ENCODE measurements at places on chromosomes 2 and 18. TPM values are rescaled to one million over a fixed set of nuclear protein-coding genes. Genes with fewer than 3 reads are reported as not detected.

The HOXD12 gene
- not detected for polyA plus RNA-seq

The EFEMP1 gene
- 11.5 TPM for polyA plus RNA-seq

The REG1B gene
- polyA plus RNA-seq = not detected

The NOL4 gene
- polyA plus RNA-seq = 0.15 TPM

The GAREM2 gene
- 0.13 TPM for polyA plus RNA-seq

The KIAA2012 gene
- 0.35 TPM for polyA plus RNA-seq

The IL36A gene
- polyA plus RNA-seq = not detected

The PPP1R1C gene
- 21.7 TPM for polyA plus RNA-seq

The TRIM43 gene
- not detected for polyA plus RNA-seq

The POTEC gene
- not detected for polyA plus RNA-seq

The BOLL gene
- not detected for polyA plus RNA-seq

The LPIN1 gene
- polyA plus RNA-seq = 14.6 TPM

The KYNU gene
- polyA plus RNA-seq = 33.4 TPM

The DUSP11 gene
- 6.7 TPM for polyA plus RNA-seq

The CROCC2 gene
- 0.01 TPM for polyA plus RNA-seq

The NAGK gene
- polyA plus RNA-seq = 22.8 TPM

Data from liver (tissue), 10 donors.